ENCODE measurements at places on chromosomes 7 and 10.

DNA sequence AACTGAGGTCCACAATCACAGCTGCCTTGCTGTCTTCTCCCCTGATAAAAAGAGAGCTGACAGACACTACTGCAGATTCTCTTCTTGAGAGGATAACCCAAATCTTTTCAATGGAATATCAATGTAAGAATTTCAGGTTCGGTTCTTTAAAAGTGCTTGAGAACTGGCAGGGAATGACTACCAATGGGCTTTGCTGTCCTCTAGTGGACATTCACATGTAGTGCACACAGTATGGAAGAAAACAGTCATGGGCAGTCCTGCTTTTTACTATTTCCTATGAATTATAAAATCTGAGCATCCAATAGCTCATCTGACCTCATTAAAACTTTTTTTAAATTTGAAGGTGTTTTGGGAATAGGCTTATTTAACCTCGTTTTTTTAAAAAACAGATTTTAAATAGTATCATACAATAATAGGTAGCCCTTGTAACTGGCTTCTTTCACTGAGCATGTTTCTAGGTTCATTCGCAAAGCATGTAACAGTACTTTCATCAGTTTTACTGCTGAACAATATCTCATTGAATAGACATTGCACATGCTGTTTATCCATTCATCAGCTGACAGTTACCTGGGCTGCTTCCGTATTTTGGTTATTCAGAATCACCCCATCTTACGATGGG, 18.3 kb downstream of the FZD9 start:
- no peak for DNase-seq

- DNase-seq, result peak; percentile 43
Measured at GRCh38 chr10:24503461-24504320, 220.0 kb downstream of the ARHGAP21 start.

DNA sequence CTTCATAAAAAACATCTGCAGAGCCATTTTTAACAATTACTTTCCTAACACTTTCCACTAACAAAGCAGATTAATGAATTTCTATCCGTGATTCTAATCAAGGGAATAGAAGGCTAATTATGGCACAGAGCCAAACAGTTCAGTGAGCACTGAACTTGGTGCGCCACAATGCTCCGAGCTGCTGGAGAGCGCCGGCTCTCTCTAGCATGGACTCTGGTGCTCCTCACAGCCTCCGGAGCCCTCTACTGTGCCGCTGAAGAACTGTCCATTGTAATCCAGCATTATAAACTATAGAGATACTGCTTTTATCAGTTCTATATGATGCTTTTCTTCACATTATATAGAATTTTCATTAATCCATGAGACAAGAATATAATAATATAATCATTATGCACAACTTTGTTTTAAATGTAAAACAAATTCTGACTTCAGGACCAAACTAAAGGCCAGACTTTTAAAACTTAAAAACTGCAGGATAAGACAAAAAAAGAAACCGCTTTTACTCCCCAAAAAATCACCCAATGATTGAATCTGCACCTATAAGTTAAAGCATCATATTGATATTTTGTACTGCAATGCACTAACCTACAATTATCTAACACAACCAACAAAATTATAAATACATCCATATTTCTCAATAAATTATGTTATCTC, 123.6 kb downstream of the RNF32 start:
- peak; percentile 75 for DNase-seq

GRCh38 chr7:82179311-82179710, 264.3 kb downstream of the CACNA2D1 start:
- DNase-seq, result no peak

DNA sequence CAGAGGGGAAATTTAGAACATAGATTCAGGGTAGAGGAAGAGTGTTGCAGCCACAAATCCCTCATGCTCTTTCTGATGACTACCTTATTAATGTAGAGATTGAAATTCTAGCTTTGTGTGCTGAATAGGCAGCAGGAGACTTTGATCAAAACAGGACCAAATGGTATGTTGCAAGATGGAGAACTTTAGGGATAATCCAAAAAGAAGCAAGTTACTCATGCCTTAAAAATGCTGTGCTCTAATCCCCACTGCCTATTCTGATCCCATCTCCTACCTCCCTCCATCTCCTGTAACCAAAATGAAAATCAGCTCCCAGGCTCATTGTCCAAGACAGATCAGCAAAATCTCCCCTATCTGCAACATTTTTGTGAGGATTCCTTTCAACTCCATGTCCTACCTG, 31.3 kb downstream of the CH25H start:
- DNase-seq, result no peak

DNA sequence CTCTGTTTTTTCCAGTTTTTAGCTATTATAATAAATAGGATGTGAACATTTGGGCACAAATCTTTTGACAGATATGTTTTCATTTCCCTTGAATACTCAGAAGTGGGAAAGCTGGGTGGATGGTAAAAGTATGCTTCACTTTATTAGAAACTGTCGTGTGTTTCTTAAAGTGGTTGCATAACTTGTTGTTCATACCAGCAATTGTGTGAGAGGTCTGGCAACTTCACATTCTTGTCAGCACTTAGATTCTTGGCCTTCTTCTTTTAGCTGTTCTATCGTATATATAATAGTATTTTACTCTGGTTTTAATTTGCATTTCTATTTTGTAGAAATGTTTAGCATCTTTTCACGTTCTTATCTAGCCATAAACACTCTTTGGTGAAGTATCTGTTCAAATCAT, 894.4 kb downstream of the KCNMA1 start:
- DNase-seq, result no peak

GRCh38 chr7:17651341-17651740, 289.0 kb downstream of the SNX13 start:
- no peak for DNase-seq

GRCh38 chr10:86956848-86957448, 467 bp downstream of the MMRN2 start:
- DNase-seq, result no peak

DNA sequence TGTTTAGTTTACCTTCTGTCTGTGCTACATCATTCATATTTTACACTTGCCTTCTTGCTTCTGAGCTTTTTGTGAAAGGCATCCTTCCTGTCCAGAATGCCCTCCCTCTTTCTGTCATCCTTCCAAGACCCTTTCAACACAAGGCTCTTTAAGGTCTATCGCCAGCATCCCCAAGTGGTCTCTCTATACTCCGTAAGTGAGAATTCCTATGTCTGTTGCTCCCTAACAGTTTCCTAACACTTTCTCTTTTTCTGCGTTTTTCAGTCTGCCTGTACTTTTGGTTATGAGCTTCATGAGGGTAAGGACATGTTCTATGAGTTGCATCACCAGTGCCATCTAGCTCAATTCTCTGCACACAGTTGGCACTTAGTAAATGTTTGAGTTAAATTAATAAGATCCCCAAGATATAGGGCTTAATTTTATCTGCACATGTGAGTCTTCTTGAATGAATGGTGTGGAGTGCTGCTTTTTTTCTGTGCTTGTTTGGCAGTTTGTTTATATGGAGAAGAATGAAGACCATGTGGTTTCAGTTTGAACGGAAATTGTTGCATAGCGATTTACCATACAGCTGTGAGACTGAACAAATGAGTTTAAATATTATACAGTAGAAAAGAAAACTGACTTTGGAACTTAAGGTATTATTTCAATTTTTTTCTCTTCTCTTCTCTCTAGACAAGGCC, 29.4 kb downstream of the RABGEF1 start:
- DNase-seq, result no peak

GRCh38 chr7:108046952-108047506, 44.1 kb upstream of the LAMB1 start:
- DNase-seq, result no peak

DNA sequence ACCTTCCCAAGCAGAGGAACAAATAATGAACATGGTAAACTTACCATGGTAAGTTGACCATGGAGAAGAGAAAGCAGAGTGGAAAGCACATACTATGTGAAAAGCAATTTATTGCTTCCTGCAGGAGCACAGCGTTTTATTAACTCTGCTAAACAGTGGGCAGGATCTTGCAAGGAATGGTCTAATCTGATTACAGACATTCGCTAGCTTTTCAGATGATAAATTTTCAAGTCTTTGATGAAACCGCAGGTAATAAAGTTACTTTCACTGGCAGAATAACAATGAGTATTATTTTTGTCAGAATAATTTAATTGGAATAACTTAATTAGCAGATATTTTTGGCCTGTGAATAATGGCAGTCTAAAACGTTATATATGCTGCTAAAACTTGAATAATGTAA, 89.6 kb upstream of the HGF start:
- DNase-seq, result no peak

- no peak for DNase-seq
Measured at GRCh38 chr7:153454306-153454705, 597.9 kb upstream of the DPP6 start.

DNA sequence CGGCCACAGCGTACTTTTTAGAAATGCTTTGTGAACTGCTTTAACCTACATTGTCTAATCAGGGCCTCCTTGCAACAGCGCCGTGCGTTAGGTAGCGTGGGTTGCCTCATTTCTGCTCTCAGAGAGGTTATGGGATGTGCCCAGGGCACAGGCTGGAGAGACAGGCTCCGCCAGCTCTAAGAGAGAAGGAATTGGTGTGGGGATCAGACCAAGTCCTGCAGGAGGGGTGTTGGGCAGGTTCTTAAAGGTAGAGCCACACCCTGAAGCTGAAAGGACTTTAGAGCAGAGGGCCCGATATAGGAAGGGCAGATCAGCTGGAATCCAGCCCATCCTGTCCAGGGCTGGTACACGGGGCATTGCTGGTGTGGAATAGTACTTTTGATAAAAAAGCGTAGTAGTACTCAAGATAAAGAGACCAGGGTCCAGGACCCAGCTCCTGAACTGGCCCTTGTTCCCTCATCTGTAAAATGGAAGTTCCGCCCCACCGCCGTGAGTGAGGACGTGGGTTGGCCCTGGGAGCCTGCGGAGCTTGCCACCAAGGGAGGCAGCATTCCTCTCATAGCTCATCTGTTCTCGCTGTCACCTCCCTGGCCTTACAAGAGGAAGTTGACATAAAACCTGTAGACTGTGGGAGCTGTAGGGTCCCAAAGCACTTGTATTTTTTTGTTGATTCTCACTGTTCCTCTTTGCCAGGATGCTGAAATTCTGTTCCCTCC, 37.2 kb downstream of the TMEM120A start:
- no peak for DNase-seq

DNA sequence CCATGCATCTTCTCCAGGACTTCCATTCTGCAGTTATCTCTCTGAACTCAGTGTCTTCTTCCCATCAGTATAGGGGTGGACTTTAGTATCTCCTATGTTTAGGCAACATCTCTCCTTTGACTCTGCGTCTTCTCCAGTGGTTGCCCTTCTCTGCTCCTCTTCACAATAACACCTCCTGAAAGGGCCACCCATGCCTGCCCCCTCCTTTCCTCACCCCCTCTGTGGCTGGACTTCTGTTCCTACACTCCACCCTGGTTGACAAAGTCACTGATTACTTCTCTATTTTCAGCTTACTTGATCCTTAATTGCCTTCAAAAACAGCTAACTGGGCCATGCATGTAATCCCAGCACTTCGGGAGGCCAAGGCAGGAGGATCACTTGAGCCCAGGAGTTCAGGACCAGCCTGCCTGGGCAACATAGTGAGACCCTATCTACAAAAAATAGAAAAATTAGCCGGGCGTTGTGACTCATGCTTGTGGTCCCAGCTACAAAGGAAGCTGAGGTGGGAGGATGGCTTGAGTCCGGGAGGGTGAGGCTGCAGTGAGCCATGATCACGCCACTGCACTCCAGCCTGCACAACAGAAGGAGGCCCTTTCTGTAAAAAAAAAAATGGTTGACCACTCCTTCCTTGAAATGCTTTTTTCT, 13.7 kb downstream of the SRGN start:
- DNase-seq, result no peak

GRCh38 chr10:132195366-132196075, 8.8 kb downstream of the DPYSL4 start:
- DNase-seq, result peak; percentile 5

DNA sequence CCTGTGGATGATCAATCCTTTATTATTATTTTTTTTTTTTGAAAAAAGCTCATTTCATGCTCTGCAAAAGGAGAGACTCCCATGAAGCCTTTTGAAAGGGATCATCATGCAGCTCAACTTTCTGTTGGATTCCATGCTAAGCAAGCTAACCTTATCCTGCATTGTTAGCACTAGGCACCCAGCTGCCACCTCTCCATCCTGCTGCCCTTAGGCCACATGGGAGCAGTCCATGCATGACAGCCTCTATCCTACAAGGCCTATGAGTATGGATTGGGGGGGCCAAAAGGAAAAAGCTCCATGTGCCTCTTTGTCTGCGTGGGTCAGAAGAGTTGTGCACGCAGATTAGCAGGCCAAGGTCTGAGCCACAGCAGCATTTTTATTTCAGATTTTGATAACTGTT, 19.2 kb downstream of the SMNDC1 start:
- peak; percentile 31 for DNase-seq

DNA sequence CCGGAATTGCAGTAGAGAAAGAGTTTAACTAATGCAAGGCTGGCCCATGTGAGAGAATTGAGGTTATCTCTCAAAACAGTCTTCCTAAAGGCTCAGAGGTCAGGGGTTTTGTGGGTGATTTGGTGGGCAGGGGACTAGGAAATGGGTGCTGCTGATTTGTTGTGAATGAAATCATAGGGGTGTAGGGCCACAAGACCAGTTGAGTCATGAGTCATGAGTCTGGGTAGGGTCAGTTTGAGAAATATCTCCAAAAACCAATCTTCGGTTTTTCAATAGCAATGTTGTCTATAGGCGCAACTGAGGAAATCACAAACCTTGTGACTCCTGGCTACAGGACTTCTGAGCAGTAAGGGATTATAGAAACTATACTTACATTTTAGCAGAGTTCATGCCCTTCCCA, 460.0 kb upstream of the NRP1 start:
- DNase-seq, result no peak

DNA sequence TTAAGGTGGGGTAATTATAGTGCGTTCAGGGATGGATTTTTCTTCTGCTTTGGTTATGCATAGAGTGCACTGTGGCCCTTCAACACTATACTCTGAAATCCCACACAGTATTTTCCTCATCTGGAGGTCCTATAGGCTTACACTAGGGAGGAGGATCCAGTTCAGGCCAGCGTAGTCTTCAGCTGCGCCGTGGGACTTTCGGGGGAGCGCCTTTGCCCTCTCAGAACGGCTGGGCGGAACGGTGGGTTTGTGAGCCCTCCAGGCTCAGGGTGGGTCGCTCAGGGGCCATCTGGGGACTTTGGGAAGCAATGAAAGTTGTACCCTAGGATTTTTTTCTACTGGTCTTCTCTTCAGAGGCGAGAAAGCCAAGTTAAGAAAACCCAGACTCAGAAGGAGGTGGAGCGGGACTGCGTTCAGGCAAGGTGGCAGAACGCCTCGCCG, 652 bp upstream of the VPS26A start:
- peak; percentile 73 for DNase-seq

DNA sequence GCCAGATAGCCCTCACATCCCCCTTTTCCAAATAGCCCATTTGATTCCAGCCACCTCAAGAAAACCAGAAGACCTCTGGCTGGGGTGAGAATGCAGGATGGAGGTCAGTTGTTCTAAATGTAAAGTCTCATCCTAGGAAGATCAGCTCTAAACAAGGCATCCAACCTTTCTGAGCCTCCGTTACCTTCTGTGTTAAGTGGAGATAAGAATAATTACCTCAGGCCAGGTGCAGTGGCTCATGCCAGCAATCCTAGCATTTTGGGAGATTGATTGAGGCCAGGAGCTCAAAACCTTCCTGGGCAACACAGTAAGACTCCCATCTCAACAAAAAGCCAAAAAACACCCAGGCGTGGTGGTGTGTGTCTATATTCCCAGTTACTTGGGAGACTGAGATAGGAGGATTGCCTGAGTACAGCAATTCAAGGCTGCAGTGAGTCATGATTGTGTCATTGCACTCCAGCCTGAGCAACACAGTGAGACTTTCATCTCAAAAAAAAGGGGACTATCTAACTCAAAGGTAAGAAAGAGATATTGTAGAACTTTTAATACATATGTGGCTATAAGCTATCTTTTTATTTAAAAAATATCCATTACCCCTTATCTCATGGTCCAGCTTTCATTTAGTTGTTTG, 43.5 kb downstream of the PRTFDC1 start:
- DNase-seq, result no peak
